ENCODE measurements at places on chromosomes 13 and 19.

- DNase-seq, result no peak
Measured at GRCh38 chr19:36972571-36972970, 56.4 kb downstream of the ZNF568 start.

DNA sequence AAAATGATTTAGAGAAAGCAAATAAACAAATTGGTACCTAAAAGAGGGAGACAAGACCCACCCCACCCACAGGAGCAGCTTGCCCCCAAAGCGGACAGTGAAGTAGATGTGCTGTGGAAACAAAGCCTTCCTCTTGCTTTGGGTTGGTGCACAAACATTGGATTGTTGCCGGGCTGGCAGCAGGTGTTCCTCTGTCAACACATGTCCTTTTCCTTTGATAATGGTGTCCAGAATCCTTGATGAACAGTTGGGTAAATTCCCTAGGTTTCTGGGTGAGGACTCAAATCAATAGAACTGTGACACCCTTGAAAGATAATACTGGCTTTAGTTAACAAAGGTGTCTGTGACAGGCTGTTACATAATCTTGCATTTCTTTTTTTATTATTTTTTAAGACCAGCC lies 311.8 kb downstream of the SPRY2 start:
- no peak for DNase-seq

- DNase-seq, result no peak
Measured at GRCh38 chr13:41981951-41982715, 21.2 kb upstream of the VWA8 start.

DNA sequence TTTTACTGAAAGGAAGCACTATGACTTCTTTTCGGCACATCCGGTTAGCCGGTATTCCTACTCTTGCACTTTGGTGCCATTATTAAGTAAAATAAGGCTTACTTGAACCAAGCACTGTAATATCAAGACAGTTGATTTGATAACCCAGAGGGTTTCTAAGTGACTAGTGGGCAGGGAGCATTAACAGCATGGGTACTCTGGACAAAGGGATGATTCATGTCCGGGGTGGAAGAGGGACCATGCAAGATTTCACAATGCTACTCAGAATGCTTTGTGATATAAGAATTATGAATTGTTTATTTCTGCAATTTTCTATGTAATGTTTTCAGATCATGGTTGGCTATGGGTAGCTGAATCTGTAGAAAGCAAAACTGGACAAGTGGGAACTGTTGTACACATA lies 282.1 kb downstream of the TDRD3 start:
- no peak for DNase-seq

- DNase-seq, result no peak
Measured at GRCh38 chr13:50468849-50469669, 374.4 kb downstream of the DLEU7 start.

DNA sequence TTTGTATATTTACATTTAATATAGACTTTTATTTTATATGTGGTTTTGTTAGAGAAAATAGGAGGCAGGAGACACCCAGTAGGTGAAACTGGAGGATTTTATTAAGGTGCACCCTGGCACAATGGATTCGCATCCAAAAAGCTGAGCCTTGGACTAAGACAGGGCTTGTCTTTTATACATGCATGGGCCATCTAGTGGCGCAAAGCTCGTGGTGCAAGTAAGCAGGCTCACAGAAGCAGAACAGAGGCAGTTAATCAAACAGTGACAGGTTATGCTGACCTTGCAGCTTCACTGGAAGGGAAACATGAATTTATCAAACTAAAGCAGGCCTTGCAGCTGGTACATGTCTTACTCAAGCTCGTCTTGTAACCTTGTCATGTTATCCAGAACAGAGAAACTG lies 58.8 kb upstream of the ZNF681 start:
- DNase-seq, result no peak

DNA sequence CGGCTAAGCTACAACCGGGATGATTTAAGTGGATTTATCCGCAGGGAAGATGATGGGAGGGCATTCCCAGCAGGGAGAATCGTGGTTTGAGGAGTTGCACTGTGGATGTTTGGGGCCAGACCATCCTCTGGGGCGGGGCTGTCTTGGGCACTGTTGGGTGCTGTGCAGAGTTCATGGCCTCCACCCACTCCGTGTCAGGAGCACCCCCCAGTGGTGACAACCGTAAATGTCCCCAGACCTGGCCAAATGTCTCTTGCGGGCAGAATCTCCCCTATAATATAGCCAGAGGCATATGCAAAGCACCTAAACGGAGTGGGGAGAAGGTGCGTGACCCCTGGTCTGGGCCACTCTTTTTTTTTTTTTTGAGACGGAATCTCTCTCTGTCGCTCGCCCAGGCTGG lies 40.2 kb downstream of the SMIM24 start:
- no peak for DNase-seq

DNA sequence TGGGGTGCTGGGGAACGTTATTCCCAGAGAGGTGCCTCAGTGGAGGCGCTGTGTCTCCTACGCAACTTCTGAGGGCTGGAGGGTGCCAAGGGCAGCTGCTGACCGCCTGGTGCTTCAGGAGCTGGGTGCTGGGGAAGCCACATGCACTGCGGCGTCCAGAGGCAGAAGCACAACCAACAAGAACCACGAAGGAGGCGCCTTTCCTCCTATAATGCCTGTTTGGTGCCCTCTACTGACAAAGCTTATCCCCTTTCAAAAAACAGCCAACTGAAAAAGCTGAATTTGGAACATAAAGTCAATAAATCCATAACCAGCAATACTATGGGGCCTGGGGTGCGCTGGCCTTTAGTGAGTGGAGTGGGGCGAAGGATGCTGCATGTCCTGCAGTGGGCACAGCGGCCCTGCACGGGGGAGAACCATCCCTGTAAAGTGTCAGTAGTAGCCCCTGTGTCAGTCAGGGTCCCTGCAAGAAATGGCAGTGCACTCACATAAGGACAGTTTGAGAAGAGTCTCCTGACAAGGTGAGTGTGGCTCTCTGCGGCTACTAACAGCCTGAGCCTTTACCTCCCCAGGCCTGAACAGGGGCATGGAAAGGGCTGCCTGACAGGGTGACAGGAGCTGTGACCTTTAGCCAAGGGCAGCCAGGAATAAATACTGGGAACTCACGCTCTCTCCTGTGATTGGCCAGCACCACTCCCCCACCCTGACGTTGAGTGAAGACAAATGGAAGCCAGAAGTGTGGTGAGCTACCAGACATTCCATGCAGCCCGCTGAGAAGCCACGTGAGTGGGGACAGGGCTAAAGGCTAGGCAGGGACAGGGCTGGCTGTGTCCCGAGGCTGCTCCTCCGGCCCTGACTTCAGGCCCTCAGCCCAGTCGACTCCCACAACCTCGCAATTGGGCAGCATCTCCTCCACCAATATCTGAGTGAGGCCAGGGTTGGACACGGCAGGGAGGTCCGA lies 4.5 kb upstream of the B3GNT8 start:
- no peak for DNase-seq

DNA sequence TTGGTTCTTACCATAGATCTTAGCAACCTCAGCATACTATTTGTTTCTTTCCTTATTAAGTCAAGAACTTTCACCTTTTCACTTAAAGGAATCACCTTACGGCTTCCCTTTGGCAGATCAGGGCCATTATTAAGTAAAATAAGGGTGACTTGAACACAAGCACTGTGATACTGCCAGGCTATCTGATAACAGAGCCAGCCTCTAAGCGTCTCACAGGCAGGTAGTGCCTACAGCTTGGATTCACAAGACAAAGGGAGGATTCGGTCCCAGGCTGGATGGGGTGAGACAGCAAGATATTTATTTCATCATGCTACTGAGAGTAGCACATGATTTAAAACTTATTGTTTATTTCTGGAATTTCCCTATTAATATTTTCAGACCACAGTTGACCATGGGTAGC lies 218.6 kb downstream of the FOXO1 start:
- DNase-seq, result no peak

GRCh38 chr19:30593975-30594745 lies 222.0 kb downstream of the ZNF536 start:
- no peak for DNase-seq

- DNase-seq, result no peak
Measured at GRCh38 chr19:3243819-3244700, 19.6 kb downstream of the CELF5 start.

DNA sequence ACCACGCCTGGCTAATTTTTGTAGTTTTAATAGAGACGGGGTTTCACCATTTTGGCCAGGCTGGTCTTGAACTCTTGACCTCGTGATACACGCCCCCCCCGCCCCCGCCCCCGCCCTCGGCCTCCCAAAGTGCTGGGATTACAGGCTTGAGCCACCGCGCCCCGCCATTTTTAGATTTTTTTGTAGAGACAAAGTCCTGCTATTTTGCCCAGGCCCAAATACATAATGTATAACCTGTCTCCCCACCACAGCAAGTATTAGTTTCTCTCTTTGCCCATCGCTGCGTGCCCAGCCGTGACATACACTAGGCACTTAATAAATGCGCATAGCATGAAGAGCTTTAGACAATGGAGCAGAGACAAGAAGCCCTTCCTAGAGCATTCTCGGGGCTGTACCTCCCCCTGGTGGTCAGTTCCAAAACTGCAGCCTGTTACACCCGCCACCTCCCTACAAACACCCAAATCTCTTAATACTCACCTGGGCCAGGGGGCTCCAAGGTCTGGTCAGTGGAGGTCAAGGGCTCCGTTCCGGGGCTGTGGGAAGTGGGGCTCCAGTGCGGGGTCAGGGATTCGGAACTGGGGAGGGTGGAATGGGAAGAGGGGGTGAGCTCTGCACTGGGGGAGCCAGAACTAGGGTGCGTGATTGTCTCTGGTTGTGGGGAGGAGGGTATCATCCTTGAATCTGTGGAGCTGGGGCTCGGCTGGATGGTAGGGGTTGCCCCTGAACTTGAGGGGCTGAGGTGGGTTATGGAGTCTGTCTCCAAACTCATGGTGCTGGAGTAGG lies 22.5 kb downstream of the IQCN start:
- no peak for DNase-seq

- no peak for DNase-seq
Measured at GRCh38 chr19:33205110-33205509, 11.0 kb downstream of the LRP3 start.

- peak; percentile 96 for DNase-seq
Measured at GRCh38 chr13:106151056-106151699, 384.3 kb downstream of the EFNB2 start.

DNA sequence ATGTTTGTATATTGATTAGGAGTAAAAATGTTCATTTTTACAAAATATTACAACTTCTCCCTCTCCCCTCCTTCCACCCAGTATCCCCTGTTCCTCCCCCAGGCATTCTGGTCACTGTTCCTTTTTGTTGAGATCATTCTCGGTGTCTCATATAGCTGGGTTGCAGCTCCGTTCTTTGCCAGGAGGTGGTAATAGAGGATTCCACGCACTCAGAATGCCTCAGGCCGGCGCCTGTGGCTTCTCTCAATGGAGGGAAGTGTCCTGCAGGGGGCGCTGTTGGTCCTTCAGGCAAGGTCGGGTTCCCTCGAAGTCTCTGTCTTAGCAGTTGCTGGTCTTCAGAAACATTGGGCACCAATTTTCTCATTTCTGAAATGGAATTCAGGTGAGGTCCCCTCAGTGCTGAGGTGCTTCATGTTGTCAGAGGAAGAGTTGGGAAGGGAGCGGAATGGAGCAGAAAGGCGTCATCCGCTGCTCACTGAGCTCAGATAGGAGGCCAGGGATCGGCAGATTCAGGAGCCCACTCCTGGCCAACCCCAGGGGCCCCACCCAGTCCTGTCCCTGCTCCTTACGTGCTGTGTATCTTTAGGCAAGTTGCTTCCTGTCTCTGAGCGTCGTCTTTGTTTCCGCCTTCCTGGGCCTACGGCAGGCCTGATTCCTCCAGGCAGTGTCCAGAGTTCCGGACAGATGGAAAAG lies 10.3 kb upstream of the GARIN5A start:
- no peak for DNase-seq

- no peak for DNase-seq
Measured at GRCh38 chr19:42561512-42561911, 33.2 kb downstream of the CEACAM8 start.

- peak; percentile 39 for DNase-seq
Measured at GRCh38 chr13:106063591-106064313, 471.7 kb downstream of the EFNB2 start.

GRCh38 chr19:46546194-46546896 lies 50.7 kb upstream of the PNMA8B start:
- DNase-seq, result no peak

GRCh38 chr19:49809160-49809940 lies 3.7 kb downstream of the FUZ start:
- DNase-seq, result no peak

GRCh38 chr19:32651729-32652140 lies 23.2 kb downstream of the ANKRD27 start:
- no peak for DNase-seq

GRCh38 chr13:37395544-37395943 lies 203.0 kb downstream of the POSTN start:
- DNase-seq, result no peak

- no peak for DNase-seq
Measured at GRCh38 chr19:7687177-7687576, 6.5 kb downstream of the TRAPPC5 start.

GRCh38 chr19:41882568-41883462 lies at the start of gene ARHGEF1:
ARHGEF1 (plus strand) TSS chr19:41883184; CDS start chr19:41888083, 4,899 bp downstream.
- no peak for DNase-seq

GRCh38 chr13:23443110-23443509 lies 9.6 kb upstream of the SACS start:
- no peak for DNase-seq

DNA sequence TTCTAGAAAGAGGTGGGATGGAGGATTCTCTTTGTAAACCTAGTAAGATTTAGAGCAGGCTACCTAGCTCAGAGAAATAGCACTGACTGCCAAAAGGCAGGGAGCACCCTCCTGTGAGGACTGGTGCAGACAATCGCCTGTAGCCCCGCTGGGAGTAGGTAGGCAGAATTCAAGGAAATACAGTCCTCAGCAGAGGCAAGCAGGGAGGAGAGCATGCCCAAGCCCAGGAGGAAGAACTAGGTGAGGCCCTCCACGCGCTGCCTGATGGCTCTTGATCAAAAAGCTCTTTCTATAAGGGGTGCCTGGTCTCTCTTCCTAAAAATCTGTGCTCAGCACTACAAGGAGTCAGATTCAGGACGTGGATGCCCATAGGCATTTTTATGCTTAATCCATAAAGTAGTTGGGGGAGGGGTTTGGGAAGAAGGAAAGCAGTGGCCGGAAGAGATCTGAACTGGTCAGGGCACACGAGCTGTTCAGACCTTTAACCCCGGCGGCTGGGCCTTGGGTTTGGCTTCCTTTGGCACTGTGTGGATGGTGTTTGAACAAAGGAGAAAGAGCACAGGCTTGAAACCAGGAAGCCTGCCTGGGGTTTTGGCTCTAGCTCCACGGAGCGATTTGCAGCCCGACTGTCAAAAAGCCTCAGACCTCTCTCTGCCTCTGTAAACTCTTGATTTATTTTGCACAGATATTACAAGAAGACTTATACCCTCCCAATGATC lies 320.6 kb downstream of the FOXO1 start:
- no peak for DNase-seq

- DNase-seq, result no peak
Measured at GRCh38 chr19:38730470-38730730, 13.9 kb downstream of the CAPN12 start.

GRCh38 chr13:43376596-43376995 lies 353.2 kb downstream of the DNAJC15 start:
- DNase-seq, result no peak
